ENCODE measurements at places on chromosomes 6 and 20.

DNA sequence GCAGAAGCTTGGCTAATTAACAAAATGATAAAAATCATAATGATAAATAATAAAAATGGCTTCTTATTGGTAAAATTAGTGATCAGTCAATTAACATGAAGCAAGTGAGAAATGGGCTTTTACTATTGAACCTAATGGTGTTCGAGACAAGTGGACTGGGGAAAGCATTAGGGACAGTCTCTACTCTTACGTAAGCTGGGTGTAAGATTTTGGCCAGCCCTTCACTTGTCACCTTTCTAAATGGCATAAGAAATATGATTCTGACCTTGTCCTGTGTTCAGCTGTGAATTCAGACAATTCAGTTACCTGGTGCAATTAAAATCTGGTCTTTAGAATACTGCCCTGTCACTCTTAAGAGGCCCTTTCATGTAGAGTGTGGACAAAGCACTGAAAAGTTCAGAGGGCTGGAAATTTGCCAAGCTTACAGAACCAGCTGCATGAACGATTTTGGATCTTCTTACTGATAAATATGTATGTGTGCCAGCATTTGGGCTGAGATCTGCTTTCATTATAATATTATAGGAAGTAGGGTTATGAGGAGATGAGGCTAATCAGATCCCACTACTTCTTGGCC lies 115.9 kb downstream of the QRSL1 start:
- DNase-seq, result no peak

- DNase-seq, result no peak
Observed at GRCh38 chr6:90490030-90490716, 96.7 kb downstream of the MAP3K7 start.

DNA sequence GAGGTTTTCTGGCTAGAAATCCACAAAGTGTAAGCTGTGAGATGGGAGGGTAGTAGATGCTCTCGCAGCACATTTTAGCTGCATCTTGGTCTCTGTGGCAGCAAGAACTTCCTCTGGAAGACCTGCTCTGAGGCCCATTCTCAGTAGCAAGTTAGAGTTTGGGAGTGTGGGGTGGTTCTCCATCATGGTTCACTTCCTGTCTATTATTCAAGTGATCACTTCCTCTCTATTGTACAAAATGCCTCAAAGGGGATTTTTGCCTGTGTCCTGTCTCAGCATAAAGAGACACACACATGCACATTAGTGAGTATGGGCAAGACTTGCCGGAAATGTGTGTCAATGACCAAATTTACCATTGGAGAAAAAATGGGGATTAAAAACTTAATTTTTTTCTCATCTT lies 42.5 kb downstream of the LYRM2 start:
- no peak for DNase-seq

DNA sequence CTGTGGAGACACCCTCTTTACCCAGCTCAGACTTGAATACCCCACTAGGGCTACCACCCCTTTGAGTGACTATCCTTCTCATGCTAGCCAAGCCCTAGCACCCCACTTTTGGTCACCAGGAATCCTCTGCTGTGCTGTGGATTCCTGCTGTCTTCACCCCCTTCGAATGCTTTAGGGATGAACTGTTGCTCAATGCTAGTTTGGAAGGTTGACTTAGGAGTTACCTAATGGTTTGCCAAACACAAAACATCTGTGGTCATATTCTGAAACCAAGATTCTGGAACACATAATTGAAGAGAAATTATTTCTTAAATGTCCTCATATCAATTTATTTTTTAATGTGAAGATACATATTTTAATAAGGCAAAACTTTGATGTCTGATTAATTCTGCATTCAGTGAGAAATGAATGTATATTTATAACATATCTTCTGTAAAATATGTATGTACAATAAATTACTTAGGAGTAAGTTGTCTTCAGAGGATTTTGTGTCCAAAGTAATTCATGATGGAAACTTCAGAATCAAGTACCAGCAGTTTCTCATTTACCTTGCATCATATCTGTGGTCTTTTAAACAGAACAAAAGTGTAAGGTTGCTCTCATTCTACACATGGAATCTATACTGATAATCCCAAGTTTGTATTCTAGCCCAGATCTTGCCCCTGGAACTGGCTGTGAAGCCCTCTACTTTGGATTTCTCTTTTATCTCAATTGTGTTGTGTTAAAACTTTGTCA lies 46.9 kb downstream of the TMEM200A start:
- no peak for DNase-seq

DNA sequence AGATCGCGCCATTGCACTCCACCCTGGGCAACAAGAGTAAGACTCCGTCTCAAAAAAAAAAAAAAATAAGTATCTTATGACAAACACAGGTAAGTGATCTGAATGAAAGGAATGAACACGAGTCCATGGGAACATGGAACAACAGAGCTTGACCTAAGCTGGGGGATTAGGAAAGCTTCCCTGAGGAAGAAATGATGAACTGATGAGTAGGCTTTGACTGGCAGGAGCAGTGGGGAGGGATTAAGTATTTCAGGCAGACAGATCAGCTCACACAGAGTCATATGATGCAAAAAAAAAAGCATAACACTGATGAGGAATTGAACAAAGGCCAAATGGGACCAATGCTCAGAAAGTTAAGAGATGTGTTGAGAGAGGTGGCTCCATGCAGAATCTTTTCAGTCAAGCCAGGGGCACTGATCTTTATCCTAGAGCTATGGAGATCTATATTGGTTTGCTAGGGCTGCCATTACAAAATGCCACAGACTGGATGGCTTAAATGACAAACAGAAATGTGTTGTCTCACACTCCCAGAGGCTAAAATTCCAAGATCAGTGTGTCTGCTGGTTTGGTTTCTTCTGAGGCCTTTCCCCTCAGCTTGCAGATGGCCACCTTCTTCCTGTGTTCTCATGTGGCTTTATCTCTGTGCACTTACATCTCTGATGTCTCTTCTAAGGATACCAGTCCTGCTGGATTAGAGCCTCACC lies 85.6 kb downstream of the ANKRD6 start:
- no peak for DNase-seq

DNA sequence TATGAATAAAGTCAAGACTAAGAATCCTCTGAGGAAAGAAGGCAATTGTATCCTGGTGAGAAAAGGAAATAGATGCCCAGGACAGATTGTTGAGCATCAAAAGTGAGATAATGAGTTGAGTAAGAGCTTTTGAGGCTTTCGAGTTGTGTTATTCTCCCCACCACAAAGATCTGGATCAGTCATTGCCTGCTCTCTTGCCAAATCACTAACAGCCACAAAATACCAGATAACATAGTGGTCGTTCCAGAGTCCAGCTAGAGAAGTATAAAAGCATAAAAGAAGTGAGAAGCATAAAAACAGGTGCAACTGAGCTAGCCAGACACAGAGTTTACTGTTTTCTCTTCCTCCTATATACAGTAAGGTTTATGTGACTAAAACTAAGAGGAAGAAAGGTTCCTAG lies 4.9 kb downstream of the SPINT4 start:
- no peak for DNase-seq

GRCh38 chr6:11753798-11754197 lies 24.8 kb downstream of the ADTRP start:
- no peak for DNase-seq

DNA sequence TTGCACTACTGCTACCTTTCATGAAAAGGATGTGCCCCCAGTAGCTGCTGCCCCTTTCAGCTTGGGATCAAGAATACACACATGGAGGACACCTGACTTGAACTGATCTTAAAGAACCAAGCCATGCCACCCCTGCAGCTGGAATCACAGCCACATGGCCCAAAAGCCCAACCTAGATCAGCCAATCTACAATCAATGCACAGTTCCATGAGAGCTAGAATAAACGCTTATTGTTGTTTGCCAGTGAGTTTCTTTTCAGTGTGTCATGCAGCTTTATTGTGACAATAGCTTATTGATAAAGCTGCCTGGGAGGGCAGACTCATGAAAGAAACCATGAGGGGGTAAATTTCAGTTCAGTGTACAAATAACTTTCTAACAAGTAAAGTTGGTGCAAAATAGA lies 397.7 kb downstream of the PTPRT start:
- DNase-seq, result no peak

DNA sequence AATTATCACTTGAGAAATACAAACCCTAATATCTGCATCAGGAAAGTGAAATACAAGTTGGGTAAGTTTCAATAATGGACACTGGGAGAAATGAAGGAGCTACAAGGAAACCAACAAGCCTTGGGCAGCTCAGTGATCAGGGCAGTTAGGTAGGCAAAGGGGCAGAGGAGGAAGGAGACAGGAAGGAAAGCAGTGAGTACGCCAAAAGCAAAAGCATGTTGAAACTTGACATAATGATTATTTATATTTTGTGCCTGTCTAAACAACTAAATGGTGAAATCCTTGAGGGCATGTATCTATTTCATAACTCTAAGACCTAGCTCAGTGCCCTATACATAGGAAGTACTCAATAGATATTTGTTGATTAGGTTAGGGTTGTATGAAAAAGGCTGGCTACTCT lies 23.3 kb downstream of the PXT1 start:
- no peak for DNase-seq

DNA sequence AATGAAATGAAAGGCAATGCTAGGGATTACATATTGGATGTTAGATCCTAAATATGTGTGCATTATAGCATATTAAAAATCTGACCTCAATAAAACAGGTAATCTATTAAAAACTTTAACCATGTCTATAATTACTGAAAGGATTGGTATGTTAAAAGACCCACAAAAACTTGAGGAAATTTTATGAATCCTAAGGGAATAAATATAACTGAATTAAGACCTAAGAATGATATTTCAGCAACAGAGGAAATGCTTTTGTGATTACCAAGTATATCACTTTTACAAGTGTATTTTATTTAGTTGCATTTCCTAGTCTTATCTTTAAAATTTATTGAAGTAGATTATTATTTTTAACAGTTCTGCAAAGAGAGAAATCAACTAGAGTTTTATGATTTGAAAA lies 571.5 kb downstream of the HDGFL1 start:
- no peak for DNase-seq

DNA sequence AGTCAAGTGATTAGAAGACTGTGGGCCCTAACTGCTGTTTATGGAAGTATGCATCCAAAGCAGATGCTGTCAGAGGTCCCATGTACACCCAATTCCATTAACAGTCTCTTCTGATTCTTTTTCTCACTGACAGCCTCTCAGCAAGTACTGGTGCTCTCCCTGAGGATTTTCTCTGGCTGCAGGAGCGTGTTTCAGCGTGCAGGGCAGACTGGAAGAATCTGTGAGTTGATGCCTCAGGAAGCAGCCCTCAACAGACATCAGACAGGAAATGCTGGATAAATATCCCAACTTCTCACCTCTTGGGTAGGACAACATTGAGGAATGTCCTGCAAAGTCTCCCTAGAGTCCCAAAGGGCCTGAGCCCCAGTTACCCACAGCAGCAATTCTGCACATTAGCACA lies 40.8 kb downstream of the ANKEF1 start:
- DNase-seq, result no peak

- DNase-seq, result no peak
Observed at GRCh38 chr20:61796738-61797137, 268.9 kb downstream of the TAF4 start.

GRCh38 chr6:138614151-138614550 lies 114.9 kb upstream of the NHSL1 start:
- no peak for DNase-seq

DNA sequence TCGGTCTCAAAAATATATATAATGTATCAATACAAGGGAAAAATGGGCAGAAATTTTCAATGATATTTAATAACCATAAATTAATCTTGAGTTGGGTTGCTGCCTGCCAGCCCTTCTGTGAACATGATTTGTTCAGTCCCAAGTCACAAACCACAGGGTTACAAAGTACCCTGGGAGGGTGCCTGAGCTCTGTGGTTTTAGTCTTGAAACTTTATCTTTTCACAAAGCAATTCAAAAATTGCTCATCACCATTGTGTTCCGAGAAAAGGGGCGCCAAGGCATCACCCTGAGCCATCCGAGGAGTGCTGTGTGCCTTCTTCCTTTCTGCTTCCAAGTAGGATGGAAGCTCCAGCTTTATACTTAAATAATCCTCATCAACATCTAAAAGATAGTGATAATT lies 141.6 kb upstream of the AKAP12 start:
- DNase-seq, result no peak

GRCh38 chr6:2560917-2561698 lies 189.6 kb downstream of the MYLK4 start:
- DNase-seq, result no peak
